Common myeloid progenitor, CD34-positive (primary cell): ENCODE measurements at places on chromosomes 16 and 17.

- no peak for DNase-seq
Measured at GRCh38 chr16:987906-988305, 6.3 kb downstream of the SOX8 start.

DNA sequence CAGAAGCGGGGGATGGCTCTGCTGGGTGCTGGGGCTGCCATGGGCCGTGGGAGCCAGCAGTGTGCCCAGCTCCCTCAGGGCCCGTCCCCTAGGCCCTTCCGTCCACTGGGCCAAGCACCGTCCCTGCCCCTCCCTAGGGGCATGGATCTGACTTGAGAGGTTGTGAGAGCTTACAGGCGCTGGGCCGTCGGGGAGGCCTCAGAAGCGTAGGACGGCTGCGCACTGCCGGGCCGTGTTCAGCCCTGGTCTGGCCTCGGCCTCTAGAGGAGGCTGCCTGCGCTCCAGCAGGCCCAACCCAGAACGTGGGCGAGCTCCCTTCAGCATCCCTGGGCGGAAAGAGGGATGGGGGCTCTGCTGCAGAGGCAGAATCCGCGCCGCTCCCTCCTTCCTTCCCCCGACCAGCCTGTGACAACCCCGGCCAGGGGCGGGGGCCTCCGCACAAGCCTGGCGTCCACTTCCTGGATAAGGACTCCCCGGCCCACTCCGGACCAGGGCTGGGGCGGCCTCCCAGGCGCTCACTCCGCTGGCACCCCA, 685 bp upstream of the MPG start:
- peak; percentile 59 for DNase-seq

DNA sequence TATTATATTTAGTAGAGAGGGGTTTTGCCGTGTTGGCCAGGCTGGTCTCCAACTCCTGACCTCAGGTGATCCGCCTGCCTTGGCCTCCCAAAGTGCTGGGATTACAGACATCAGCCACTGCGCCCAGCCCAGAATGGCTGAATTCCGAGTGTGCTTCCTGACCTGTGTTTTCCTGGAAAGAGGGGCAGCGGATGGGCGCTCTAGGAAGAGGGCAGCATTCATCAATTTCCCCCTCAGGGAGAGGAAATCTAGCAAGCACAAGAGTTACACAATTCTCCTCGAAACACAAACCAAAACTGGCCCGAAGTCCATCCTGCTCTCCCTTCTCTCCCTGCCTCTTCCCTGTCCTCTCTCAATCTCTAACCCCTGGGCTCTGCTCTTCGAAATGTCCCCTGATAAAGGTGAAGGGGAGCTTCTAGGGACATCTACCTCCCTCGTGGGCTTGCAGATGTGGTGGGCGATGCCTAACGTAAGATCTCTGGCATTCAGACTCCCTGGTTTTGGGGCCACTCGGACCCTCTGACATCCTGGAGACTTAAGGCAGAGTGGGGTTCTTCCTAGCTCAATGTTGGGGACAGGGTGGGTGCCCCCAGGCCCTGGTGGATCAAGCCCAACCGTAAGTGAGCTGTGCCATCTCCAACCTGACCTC, 1.0 kb downstream of the IL27 start:
- DNase-seq: no peak

DNA sequence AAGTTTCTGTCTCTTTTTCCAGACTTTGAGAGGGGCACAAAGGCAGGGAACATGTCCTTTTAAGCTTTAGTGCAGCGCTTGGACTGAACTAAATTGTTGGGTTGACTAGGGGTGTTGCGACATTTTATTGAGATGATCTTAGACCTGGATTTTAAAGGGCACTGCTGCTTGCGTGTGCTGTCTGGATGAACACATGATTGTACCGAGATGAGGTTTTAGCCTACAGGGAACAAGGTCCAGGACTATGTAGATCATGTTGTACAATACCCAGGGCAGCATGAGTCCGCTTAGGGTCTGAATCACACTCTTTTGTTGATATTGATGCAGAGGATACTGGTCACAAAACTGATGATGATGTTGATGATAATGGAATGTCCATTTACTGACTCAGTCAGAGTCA, 5.2 kb upstream of the RGS9 start:
- DNase-seq: no peak

- DNase-seq: no peak
Measured at GRCh38 chr16:70157477-70158260, 15.9 kb upstream of the CLEC18C start.

- DNase-seq: no peak
Measured at GRCh38 chr17:56521414-56522141, 71.9 kb upstream of the NOG start.

DNA sequence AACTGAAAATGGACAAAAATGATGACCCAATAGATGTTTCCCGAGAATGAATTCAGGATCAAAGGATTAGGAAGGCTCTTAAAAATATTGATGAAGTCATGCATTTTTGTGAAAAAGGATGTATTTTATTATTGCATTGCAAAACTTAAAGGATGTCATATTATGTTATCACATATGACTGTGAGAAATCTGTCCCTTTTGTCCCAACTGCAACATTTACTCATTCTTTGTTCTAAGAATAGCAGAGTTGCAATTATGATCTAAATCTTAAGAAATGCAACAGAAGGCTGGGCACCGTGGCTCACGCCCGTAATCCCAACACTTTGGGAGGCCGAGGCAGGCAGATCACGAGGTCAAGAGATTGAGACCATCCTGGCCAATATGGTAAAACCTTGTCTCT, 13.1 kb upstream of the MYH13 start:
- DNase-seq: no peak

DNA sequence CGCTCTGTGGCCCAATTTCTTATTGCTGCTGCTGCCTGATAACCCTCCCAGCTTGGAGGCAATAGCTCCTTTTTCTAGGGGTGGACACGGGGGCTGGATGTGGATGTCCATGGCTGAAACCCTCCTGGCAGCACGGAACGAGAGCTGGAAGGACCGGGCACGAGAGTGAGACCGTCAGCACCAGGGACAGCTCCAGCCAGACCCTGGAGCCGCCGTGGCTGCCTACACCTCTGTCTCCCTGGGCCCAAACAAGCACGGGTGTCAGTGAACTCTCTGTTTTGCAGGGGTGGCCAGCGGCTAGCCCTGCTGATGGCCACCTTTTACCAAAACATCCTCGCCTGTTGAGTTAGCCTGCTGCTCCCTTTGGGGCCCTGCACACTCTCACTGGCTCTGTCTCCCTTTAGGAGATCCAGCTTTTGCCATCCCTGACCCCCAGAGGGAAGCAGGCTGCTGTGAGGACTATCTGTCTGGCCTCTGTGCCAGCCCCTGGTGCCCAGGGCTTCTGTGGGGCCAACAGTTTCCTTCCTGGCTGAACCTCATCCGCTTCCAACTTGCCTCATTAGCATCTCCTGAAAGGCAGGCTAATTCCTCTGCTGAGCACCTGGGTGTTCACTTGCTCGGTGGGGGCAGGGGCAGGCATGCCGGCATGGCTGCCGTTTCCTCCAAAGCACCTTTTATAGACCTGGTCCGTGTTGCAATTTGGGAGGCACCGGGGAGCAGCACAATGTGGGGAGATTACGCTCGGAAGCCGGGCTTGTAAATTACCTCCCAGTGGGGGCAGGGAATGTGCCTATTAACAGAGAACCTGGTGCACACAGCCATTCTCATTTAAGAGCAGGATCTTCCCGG, 118.1 kb downstream of the ENGASE start:
- DNase-seq: peak; percentile 25

GRCh38 chr16:1674306-1674705, 3.8 kb upstream of the JPT2 start:
- DNase-seq: no peak

- no peak for DNase-seq
Measured at GRCh38 chr16:84893467-84893848, 73.7 kb downstream of the CRISPLD2 start.

GRCh38 chr17:78135858-78136500, 5.4 kb downstream of the TMC8 start:
- DNase-seq: no peak

GRCh38 chr17:78826421-78826820, 14.2 kb downstream of the USP36 start:
- no peak for DNase-seq

DNA sequence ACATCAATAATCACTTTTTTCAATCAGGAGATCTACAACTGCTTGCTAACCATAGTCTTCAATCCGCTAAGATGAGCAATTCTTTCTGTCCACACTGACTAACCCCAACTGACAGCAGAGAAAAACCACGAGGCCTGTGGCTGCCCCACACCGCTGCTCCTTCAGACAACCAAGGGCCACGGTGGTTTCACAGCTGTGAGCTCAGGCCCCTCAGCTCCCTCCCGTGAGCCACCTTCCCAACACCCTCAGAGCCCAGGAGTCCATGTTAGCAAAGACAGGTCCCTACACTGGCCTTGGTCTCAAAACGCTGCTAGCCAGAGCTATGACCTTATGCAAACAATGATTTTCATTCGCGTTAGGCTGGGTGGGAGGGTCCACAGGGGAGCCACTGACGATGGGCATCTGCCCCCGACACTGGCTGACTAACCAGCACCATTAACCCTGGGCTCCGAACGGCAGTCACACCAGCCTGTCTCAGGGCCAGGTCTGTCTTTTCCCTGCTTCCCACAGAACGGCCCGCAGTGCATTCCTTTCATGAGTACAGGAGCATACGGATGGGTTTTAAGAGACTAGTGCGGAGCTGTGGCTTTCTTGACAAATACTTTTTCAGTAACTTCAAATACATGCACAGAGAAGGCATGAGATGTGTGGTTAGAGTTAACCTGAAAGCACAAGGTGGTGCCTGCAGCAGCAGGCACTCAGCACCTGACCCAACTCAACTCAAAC, 67.3 kb downstream of the ANKRD11 start:
- peak; percentile 67 for DNase-seq

DNA sequence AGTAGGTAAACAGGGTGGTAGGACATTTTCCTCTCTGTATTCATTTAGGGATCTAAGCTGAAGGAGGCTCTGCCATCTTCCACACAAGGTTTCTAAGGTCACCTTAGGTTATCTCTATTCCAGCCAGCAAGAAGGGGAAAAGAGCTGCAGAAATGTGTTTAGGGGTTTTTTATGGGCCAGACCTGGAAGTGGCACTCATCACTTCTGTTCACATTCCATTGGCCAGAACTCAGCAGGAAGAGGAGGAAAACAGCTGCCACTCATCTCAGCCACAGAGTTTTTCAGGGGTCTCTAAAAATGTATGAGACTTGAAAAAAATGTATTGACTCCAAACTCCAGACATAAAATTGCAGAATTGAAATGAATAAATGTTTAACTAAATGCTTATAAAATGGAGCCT, 65.8 kb downstream of the FTO start:
- no peak for DNase-seq

- DNase-seq: peak; percentile 41
Measured at GRCh38 chr17:6712058-6712853, 913 bp downstream of the SLC13A5 start.

GRCh38 chr16:11514283-11514682, 72.4 kb downstream of the LITAF start:
- no peak for DNase-seq

DNA sequence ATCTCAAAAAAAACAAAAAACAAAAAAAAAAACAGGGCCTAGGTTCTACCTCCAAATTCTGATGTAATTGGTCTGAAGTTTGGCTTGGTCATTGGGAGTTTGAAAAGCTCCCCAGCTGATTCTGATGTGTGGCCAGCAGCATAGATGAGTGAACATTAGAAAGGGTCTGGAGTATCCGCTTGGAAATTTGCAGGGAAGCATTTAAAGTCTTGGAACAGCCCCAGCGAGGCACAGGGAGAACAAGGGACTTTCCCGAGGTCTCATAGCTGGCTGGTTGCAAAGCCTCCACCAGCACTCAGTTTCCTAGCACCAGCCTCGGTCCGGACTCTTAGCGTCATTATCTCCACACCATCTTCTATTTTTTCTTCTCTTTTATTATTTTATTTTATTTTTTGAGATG, 70.8 kb downstream of the RAB11FIP4 start:
- DNase-seq: no peak
